ENCODE measurements at places on chromosomes 1 and 21. TPM values are rescaled to one million over a fixed set of nuclear protein-coding genes. Genes with fewer than 3 reads are reported as not detected.

The C1orf74 gene
- 2.5 TPM for total RNA-seq

DNA sequence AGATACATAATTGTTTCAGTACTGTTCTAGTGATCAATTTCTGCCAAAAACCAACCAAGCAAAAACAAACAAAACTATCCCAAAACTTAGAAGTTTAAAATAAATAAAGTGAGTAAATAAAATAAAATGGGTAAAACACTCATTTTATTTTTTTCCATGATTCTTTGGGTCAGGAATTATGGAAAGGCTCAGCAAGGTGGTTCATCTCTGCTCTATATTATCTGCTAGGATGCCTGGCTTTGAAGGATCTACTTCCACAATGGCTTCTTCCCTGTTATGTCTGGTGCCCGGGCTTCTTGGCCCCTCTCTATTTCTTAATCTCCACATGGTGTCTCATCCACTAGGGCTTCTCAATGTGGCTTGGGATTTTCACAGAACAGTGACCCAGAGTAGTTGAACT lies 29.1 kb upstream of the ADAMTS1 start:
- no peak for DNase-seq
- no peaks in the 10 kb centered on the region for H3K27me3 ChIP-seq
- H3K4me1 ChIP-seq = no peaks in the 10 kb centered on the region
- no peaks in the 10 kb centered on the region for H3K36me3 ChIP-seq
- no peak overlapping the region for H3K27ac ChIP-seq

- H3K36me3 ChIP-seq = no peaks in the 10 kb centered on the region
- H3K4me3 ChIP-seq = no peak overlapping the region
- no peaks in the 10 kb centered on the region for H3K4me1 ChIP-seq
These were observed 100.2 kb upstream of the GREM2 start for GRCh38 chr1:240712014-240712731.

DNA sequence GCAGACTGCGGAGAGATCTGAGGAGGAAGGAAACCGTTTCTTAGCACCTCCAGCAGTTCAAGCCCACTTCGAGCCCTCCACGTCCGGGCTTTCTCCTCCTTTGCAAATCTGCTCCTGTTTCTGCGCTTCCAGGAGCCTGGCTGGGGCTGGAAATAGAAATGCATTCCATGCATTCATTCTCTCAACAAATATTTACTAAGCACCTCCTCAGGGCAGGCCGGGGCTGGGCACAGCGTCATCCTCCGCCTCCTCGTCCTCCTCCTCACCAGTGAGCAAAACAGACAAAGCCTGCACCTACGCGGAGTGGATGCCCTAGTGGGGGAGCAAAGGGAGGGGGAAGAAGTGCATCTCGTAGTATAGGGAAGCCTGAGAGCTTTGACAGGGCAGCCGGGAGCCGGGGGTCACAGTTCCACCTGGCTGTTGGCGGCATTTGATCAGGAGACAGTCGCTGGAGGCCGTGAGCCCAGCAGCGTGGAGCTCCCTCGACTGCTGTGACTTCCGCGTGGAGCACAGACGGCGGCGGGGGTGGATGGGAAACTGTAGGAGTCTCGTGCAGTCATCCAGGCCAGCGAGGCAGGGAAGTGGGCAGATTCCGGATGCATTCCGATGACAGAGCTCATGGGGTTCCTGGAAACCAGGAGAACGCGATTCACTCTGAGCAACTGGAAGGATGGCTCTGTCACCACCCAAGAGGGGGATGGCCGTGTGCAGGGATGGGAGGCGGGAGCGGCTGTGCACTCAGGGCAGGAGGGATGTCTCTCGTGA lies 93.5 kb downstream of the SIK1 start:
- peak overlapping the region; percentile 49 for H3K4me3 ChIP-seq
- H3K36me3 ChIP-seq = no peaks in the 10 kb centered on the region
- peaks cover 24% of the 10 kb centered on the region for H3K4me1 ChIP-seq
- H3K27me3 ChIP-seq = peaks cover 23% of the 10 kb centered on the region
- DNase-seq = peak; percentile 41
- H3K27ac ChIP-seq = peak overlapping the region; percentile 89

The WNT2B gene
- 0.77 TPM for total RNA-seq

GRCh38 chr1:27656157-27656893 lies 15.7 kb downstream of the IFI6 start:
- no peak for DNase-seq
- no peaks in the 10 kb centered on the region for H3K36me3 ChIP-seq
- peaks cover 21% of the 10 kb centered on the region for H3K27me3 ChIP-seq
- peaks cover 11% of the 10 kb centered on the region for H3K4me1 ChIP-seq

The BTBD8 gene
- 8.2 TPM for total RNA-seq

DNA sequence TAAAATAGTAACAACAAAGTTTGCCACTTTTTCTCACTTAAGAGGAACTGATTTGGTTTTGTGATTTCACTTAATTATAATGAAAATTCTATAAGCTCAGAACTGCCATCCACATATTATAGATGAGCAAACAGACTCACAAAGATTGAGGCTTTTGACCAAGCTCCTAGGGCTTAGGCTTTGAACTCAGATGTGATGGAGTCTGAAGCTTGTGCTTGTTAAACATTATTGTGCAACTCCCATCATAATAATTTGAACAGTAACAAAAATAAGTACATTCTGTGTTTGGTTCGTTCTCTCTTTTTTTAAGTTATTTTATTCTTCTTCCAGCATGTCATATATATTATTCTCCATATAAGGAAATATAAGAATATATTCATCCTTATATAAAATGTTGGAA lies 403.4 kb downstream of the PTPRC start:
- H3K4me3 ChIP-seq = no peak overlapping the region
- no peaks in the 10 kb centered on the region for H3K27me3 ChIP-seq
- no peak for DNase-seq
- no peaks in the 10 kb centered on the region for H3K36me3 ChIP-seq

DNA sequence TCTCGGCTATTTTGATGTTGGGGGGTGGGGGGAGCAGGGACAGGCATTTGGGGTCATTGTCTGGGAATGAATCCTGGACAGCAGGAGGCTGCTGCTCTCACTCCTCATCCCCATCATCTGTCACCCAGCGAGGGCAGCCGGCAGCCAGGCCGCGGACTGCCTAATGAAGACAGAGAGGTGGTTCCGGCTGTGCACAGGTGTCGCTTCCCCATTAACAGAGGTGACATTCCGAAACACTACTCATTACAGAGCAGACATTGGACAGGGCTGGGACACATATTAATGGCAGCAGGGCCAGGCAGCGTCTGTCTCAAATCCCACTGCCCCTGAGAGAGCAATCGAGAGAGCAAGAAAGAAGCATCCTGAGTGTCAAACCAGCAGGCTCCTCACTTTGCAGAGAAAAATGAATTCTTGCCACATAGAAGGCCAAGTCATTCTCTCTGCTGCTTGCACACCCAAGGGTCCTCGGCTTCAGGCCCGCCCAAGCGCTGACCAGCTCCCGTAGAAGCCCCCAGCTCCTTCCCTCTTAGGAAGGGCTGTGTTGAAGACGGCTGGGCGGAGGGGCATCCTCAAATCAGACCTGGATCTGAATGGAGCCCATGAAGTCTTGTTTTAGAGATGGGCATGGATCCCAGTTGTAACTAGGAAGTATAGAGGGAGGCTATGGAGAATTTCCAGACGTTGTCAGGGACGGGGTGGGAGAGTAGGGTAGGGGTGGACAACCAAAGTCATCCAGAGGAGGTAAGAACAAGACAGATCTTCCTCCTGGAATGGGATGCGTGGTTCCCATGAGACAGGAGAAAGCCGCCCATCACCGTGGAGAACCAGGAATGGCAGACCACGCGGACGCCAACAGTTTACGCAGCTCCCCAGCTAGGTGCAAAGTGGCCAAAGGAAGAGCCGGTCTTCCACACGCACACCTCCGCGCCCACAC lies 8.2 kb upstream of the LEMD1 start:
- DNase-seq = no peak
- no peaks in the 10 kb centered on the region for H3K4me1 ChIP-seq
- no peak overlapping the region for H3K27ac ChIP-seq
- H3K27me3 ChIP-seq = peaks cover 53% of the 10 kb centered on the region

The EXTL1 gene
- 3.6 TPM for total RNA-seq

The FCRL4 gene
- total RNA-seq = not detected

The ST6GALNAC5 gene
- total RNA-seq = 13.6 TPM

DNA sequence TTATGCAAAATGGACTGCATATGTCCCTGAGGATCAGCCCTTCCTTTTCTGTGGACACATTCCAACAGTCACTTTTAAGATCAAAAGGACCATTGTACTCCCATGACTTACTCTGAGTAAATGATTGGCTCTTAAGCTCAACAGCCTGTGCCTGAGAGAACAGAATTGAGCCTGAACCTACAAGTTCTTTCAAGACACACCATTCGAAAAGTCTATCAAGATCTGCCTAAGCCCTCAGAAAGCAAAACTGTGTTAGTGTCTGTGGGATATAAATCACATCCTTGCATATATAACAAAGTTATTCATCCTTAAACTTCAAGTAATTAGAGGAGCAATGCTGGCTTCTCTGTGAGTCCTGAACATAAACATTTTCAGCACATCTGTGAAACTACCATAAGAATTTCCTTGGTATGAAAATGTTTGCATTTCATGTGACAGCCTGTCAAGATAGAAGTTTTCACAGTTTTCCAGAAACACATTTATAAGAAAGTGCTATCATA lies 41.6 kb downstream of the PCNX2 start:
- no peak for DNase-seq
- no peaks in the 10 kb centered on the region for H3K27me3 ChIP-seq
- H3K36me3 ChIP-seq = peaks cover 31% of the 10 kb centered on the region
- peak overlapping the region; percentile 93 for H3K27ac ChIP-seq
- peaks cover 17% of the 10 kb centered on the region for H3K4me1 ChIP-seq
- H3K4me3 ChIP-seq = no peak overlapping the region

- peaks cover 2% of the 10 kb centered on the region for H3K36me3 ChIP-seq
- no peak overlapping the region for H3K27ac ChIP-seq
- no peak overlapping the region for H3K4me3 ChIP-seq
- H3K4me1 ChIP-seq = peaks cover 12% of the 10 kb centered on the region
- no peak for DNase-seq
These were observed 45.8 kb upstream of the PDE9A start for GRCh38 chr21:42607525-42608102.

The PINK1 gene
- total RNA-seq = 28.0 TPM

DNA sequence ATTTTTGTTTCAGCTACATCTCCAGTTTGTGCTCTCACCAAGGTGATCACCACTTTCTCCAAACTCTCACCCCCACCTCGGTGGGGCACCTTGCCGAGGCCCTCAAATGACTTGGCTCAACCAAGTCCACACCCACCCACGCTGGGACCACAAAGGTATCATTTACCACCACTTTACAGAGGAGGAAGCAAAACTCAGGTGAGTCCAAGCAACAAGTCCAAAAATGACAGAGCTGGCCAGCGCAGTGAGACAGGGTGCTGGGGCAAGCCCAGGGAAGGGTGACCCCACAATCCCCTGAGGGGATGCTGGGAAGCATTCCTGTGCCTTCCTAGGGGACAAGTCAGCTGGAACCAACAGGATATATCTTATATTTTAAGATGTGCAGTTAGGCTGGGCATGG lies 24.7 kb downstream of the SSBP3 start:
- no peak for DNase-seq
- peaks cover 55% of the 10 kb centered on the region for H3K4me1 ChIP-seq
- peaks cover 16% of the 10 kb centered on the region for H3K36me3 ChIP-seq
- H3K27ac ChIP-seq = no peak overlapping the region

The A3GALT2 gene
- 0.40 TPM for total RNA-seq

- H3K4me3 ChIP-seq = no peak overlapping the region
- DNase-seq = no peak
- no peak overlapping the region for H3K27ac ChIP-seq
- H3K36me3 ChIP-seq = no peaks in the 10 kb centered on the region
These were observed 654.6 kb downstream of the ADGRL2 start for GRCh38 chr1:82455342-82455741.

DNA sequence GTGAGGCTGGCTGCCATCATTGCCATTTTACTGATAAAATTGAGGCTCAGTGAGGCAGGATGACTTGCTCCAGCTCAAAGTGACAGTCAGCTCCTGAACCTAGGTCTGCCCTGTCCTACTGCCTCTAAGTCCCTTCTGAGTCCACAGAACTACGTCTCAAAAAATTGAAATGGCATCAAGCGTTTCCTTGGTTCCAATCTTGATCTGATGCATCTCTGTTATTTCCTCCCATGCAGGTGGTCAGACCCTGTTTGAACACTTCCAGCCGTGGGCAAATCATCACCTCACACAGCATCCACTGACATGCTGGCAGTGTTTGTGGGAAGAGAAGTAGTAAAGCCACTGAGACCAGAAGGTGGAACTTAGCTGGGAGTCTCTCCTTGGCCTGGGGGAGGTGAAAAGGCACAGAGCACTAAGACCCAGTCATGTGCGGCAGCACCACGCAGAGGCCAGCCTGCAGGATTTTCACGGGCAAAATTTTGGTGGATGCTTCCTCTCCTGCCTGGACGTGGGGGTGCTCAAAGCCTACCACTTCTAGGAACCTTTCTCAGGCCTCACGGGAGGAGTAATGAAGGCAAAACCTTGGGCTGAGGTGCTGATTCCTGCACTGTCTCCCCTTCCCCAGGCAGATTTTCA lies 7.8 kb upstream of the CPLANE2 start:
- no peak overlapping the region for H3K27ac ChIP-seq
- H3K27me3 ChIP-seq = no peaks in the 10 kb centered on the region
- peaks cover 7% of the 10 kb centered on the region for H3K36me3 ChIP-seq
- H3K4me1 ChIP-seq = peaks cover 16% of the 10 kb centered on the region
- DNase-seq = no peak

DNA sequence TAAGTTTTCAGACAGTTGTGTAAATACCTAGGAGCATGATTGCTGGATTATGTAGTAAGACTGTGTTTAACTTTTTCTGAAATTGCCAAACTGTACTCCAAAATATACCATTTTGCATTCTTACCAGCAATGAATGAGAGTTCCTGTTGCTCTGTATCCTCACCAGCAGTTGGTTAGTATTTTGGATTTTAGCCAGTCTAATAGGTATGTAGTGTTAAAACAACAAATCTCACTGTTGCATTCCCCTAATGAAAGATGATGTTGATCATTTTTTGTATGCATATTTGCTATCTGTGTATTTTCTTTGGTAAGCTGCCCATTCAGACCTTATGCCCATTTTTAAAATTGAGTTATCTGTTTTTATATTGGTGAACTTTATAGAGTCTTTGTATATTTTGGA lies 89.9 kb downstream of the RASAL2 start:
- H3K4me1 ChIP-seq = peaks cover 10% of the 10 kb centered on the region
- H3K27me3 ChIP-seq = no peaks in the 10 kb centered on the region
- H3K27ac ChIP-seq = no peak overlapping the region
- peaks cover 5% of the 10 kb centered on the region for H3K36me3 ChIP-seq

DNA sequence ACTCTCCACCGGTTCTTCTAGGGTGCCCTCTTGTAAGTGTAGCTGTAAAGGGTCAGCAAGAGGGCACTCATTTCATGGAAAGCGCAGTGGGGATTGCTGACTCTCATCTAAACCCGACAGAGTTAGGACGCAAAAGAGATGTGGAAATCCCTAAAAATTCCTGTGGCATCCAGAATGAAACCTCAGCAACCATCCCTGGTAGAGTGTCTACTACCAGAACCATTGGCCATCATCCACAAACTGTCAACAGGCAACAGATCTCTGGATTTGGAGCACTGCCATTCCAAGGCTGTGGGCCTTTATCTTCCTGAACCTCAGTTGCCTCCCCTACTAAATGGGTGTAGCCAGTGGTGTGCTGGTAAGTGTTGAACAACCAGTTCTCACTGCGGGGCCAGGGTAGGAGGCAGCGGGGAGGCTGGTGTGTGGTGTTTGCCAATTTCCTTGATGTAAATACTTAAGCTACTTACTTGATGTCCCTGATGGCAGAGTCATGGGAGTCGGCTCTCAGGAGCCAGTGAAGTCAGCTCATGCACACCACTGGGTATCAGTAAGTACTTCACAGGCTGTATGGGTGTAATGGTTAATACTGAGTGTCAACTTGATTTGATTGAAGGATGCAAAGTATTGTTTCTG lies 195.8 kb downstream of the KAZN start:
- peaks cover 5% of the 10 kb centered on the region for H3K36me3 ChIP-seq
- H3K27ac ChIP-seq = no peak overlapping the region
- peaks cover 10% of the 10 kb centered on the region for H3K4me1 ChIP-seq

All from progenitor cell of endocrine pancreas (in vitro differentiated cells).